ENCODE measurements at places on chromosomes 2 and 18. TPM values are rescaled to one million over a fixed set of nuclear protein-coding genes. Genes with fewer than 3 reads are reported as not detected.

OTX1 gene
- total RNA-seq = 3.3 TPM

RTTN gene
- total RNA-seq = 21.4 TPM

EFHD1 gene
- total RNA-seq = 1.5 TPM

INHA gene
- total RNA-seq = 0.73 TPM

SLC14A1 gene
- not detected for total RNA-seq

MERTK gene
- total RNA-seq = 6.1 TPM

MAP3K19 gene
- not detected for total RNA-seq

COL5A2 gene
- 24.2 TPM for total RNA-seq

AGXT gene
- not detected for total RNA-seq

ABCG5 gene
- total RNA-seq = not detected

EMILIN1 gene
- total RNA-seq = 2.9 TPM

OLA1 gene
- 158 TPM for total RNA-seq

MBP gene
- total RNA-seq = 19.2 TPM

CYRIA gene
- 8.2 TPM for total RNA-seq

- DNase-seq = no peak
Observed at GRCh38 chr2:8177566-8177965, 504.3 kb upstream of the ID2 start.

DNA sequence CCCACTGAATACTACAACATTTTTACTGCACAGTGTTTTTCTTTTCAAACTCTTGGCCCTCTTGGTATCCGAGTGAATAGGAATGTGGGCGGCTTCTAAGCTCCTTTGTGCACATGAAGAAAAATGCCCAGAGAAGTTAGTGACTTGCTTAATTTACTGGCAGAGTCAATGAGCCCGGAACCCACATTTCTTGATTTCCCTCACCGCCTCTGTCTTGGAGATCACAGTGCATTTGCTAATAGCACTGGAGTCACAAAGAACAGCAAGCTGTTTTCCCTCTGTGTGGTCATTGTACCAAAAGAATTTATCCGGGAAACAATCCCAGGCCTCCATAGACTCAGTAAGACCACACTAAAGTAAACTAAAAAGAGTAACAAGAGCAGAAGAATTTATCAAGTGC, 18.9 kb downstream of the STON1 start:
- DNase-seq = no peak

GRCh38 chr2:239833269-239834109, 191.7 kb downstream of the NDUFA10 start:
- DNase-seq = no peak

GRCh38 chr2:129791712-129792111, 187.8 kb upstream of the RAB6C start:
- DNase-seq = no peak

GRCh38 chr2:222707689-222708273, 36.3 kb downstream of the MOGAT1 start:
- DNase-seq = no peak

DNA sequence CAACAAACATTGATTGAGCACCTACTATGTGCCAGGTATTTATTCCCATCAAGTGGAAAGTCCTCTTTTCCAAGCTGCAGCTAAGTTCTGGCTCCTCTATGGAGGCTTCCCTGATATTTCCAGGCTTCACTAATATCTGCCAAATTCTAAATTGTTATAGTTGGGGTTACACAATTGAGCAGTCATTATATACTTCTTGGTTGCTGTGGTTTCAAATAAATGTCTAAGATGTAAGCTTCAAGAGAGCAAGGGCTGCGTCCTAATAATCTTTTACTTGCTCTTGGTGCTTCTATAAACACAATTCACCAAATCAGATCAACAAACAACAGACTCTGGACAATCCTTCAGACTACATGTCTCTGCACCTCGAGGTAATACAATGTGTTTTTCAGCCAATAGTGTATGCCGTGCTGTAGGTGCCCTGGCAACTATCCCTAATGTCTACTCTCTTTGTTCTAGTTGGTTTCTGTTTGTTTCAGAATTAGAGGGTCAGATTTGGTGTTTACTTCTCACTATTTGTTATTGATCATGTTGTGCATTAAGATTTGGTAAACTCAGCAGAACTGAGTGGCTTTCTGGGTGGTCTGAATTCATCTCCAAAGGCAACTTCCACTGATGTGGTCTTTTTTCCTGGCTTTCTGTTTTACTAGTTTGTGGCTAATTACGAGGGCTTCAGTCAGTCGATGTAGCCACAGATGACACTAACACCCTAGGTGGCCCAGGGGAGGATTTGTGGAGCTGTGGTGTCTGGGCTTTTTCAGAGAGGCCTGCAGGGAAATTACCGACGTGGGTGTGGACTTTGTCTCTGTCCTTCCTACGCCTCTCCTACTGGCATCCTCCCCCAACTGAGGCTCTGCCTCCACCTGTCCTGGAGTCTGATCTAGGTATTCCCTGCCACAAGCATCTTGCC, 50.4 kb downstream of the CDCA7 start:
- no peak for DNase-seq

- no peak for DNase-seq
Observed at GRCh38 chr2:27060323-27060722, 8.9 kb downstream of the AGBL5 start.

- DNase-seq = no peak
Observed at GRCh38 chr18:24826605-24827004, 366.2 kb downstream of the HRH4 start.

DNA sequence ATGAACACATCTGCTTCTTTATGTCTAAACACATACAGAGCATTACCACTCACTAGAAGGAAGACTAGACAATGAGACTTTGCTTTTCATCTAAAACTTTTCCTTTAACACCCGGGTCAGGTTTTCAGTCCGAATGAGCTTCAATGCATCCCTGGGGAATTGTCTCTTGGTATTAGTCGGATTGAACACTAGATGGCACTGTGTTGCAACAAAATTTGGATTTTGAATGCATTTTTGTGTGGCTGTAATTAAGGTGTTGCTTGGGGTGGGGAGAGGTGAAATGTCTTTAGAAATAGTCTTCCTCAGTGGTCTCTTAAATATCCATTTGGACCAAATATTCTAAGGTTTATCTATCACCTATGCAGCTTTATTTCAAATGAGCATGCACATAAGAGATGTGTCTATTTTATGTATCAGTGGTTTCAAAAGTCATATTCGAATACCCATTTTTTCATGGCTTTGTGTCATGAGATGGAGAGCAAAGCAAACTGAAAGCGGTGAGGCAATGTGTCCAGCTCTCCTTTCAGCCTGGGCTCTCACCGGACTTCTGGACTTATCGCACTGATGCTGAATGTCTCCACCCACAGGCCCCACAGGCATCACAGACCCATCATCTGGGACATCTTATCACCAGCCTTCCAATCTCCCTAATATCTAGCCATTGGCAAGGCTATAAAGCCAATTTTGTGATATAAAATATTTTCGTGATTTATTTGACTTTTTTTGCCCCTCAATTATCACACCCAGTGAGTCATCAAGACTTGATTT, 510.3 kb downstream of the RNF144A start:
- no peak for DNase-seq

GRCh38 chr2:52181080-52181479, 1149.1 kb upstream of the NRXN1 start:
- no peak for DNase-seq

DNA sequence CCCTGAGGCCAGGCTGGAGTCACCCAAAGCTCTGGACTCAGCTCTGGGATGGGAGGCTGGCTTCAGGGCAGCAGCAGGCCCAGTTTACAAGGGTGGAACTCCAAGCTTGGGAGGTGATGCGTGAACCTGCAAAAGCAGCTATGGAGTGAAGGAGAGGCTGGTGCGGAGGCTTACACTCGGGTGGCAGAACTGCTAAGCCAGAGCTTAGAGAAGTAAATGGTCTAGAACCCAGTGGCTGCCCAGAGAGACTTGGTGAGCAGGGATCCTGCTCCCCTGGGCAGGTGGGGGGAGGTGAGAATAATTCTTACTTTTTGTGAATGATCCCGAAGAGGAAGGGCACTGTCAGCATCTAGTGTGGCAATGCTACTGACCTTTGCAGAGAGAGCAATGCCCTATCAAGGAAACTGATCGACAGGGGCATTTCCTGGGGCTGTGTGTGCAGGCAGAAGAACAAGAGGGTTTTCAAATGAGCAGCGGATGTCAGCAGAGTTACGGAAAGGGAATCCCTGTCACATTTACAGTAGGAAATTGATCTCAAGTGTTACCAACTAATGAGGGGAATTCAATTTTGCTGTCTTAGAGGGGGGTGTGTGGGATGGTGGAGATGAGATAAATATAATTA, 80.4 kb downstream of the TGFA start:
- DNase-seq = no peak

- DNase-seq = no peak
Observed at GRCh38 chr18:8424917-8425725, 184.1 kb upstream of the RAB12 start.

DNA sequence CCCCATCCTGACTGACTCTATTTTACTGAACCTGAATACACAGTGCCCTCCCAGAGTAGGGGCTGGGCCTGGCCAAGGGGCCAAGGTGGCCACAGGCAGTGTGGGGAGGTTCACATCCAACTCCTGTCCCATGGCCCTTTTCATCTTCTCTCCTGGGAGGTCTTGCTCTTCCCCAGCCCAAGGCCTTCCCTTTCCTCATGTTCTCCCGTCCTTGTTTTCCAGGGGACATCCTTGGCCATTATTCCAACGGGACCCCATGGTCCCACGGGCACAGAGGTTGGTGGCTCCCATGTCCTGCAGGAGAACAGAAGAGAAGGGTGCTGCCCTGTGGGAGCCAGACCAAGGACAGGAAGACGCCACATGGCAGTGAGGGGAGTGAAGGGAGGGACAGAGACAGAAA, 10.4 kb downstream of the MALL start:
- peak; percentile 19 for DNase-seq

- DNase-seq = no peak
Observed at GRCh38 chr2:239307221-239307569, 93.6 kb downstream of the HDAC4 start.

DNA sequence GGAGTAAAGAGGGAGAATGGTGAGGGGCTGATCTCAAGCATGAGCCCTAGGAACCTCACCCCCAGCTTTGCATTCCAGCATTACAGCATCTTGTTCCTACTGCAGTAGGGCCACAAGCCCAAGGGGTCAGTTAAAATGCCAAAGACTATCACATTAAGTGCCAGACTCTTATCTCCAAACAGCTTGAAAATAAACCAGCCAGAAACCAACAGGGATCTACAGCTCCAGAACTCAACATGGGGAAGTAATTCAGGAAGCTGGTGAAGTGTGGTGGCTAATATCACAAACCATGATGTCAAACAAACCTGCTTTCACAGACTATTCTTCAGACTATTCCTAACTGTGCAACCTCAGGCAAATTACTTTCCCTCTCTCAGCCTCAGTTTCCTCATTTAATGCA, 278.3 kb downstream of the TNS1 start:
- DNase-seq = no peak

- DNase-seq = no peak
Observed at GRCh38 chr2:189069855-189070619, 95.9 kb downstream of the COL3A1 start.

GRCh38 chr2:86225581-86225980, 26.3 kb downstream of the MRPL35 start:
- no peak for DNase-seq

DNA sequence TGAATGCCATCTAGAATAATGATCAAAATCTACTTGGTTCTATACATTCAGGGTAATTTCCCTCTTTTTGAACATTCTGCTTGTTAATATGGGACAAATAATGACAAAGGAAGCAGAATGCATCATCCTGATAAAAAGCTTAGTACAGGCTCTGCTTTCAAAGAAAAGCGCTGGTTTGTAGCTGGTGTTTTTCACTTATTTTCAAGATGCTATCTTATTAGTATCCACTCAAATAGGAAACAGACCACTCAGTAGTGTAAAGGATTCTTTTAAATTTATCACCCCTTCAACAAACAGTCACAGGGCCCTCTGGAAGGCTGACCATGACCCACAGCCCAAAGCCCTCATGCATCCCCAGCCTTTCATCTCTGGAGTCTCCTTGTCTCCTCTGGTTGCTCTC, 18.0 kb upstream of the AFF3 start:
- DNase-seq = no peak

- no peak for DNase-seq
Observed at GRCh38 chr2:150689590-150689989, 202.1 kb upstream of the RND3 start.

- DNase-seq = no peak
Observed at GRCh38 chr2:84959095-84959565, 11.8 kb upstream of the KCMF1 start.

GRCh38 chr2:207530160-207531031, 634 bp downstream of the CREB1 start:
- no peak for DNase-seq

DNA sequence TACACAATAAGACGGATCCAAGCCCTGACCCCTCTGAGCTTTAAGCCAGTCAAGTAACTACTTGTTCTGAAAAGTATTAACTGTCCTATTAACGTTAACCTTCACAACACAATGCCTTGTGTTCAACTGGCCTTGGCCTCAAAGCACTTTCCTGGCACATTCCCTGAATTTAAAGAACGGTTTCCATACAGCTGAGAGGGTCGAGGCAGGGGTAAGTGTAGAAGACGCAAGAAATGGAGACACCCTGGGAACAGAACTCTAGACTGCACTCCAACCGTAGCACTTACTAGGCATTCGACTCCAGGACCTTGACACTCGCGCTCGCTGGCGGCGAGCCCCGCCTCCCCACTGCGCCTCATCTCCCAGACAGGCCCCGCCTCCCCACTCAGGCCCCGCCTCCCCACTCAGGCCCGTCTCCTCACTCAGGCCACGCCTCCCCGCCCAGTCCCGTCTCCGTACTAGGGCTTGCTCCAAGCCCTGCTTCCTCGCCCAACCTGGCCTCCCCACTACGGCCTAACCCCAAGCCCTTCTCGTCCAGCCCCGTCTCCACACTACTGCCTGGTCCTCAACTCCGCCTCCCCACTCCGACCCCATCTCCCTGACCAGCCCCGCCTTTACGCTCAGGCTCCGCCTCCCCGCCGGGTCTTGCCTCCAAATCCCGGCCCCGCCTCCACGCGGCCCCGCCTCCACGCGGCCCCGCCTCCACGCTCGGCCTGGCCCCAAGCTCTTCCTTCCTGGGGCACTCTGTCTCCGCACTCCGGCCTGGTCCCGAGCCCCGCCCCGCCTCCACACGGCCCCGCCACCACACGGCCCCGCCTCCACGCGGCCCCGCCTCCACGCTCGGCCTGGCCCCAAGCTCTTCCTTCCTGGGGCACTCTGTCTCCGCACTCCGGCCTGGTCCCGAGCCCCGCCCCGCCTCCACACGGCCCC, 887 bp upstream of the TMEM87B start:
- peak; percentile 99 for DNase-seq

GRCh38 chr2:214019229-214019972, 391.5 kb upstream of the VWC2L start:
- DNase-seq = no peak

- peak; percentile 11 for DNase-seq
Observed at GRCh38 chr2:42835577-42836371, 43.4 kb upstream of the HAAO start.

DNA sequence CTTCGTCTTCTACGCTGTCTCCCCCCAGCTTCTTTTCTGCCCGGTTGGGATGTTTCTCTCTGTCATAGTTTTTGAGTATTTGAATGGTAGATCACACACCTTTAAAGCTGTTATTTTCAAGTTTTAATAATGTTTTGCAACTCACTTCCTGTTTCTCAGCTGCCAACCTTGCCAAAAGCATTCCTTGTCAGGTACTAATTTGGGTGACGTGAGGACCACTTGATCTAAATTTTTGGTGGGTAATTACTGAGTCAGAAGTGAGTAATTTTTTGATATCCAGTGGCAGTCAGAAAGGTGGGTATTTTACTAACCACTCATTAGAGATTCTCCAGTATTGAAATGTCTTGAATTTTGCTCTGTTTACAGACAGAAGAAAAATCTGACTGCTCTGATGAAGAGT, 852.4 kb upstream of the FANCL start:
- no peak for DNase-seq
